Femur (tissue), 1 donor: ENCODE measurements at places on chromosomes 7 and 10.
A peak's percentile ranks its signal among the peaks of the same experiment; 100 is the strongest.

DNA sequence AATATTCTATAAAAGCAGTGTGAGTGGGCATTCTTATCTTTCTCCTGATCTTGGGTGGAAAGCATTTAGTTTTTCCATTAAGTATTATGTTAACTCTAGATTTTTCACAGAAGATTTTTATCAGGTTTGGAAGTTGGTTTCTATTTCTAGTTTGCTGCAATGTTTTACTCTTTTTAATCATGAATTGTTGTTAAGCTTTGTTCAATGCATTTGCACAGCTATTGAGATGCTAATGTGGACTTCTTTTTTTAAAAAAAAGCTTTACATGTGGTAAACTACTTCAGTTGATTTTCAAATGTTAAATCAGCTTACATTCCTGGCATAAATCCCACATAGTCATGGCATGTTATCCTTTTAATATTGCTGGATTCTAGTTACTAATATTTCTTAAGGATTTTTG lies 363.6 kb upstream of the NRP1 start:
- no peak for DNase-seq

DNA sequence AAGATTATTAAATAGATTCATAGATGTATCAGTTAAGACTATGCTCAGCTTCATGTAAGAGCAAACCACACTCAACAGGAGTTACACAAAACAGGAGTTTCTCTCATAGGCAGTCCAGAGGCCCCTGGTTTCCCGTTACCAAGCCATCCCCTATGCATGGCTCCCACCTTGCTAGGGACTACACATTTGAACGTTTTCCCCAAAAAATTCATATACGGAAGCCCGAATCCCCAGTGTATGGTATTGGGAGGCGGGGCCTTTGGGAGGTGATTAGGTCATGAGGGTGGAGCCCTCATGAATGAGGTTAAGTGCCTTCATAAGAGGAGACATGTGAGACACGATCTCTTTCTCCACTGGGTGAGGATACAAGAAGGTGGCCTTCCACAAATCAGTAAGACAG lies 29.1 kb downstream of the RSU1 start:
- no peak for DNase-seq

DNA sequence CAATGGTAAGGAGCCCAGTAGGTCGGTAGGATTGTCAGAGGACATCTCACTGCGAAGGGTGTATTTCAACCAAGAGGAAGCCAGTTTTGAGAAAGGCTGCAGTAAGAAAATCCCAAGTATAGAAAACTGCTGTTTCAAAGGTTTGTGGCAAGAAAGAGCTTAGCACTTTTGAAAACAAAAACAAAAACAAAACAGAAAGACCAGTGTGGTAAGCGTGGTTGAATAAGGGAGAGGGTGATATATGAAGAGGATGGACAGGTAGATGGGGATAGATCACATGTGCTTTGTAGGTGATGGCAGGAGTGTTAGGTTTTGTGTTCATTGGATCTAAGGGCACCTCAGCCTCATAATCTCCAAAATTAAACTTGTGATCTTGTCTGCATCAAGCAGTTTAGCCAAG lies 141.6 kb upstream of the WNT16 start:
- DNase-seq = no peak

- DNase-seq = no peak
These were observed 146.3 kb downstream of the NXPH1 start for GRCh38 chr7:8579661-8580194.

GRCh38 chr7:103680161-103681144 lies 234.4 kb upstream of the SLC26A5 start:
- no peak for DNase-seq

- DNase-seq = no peak
These were observed 60.2 kb downstream of the LRRC18 start for GRCh38 chr10:48879451-48879850.

DNA sequence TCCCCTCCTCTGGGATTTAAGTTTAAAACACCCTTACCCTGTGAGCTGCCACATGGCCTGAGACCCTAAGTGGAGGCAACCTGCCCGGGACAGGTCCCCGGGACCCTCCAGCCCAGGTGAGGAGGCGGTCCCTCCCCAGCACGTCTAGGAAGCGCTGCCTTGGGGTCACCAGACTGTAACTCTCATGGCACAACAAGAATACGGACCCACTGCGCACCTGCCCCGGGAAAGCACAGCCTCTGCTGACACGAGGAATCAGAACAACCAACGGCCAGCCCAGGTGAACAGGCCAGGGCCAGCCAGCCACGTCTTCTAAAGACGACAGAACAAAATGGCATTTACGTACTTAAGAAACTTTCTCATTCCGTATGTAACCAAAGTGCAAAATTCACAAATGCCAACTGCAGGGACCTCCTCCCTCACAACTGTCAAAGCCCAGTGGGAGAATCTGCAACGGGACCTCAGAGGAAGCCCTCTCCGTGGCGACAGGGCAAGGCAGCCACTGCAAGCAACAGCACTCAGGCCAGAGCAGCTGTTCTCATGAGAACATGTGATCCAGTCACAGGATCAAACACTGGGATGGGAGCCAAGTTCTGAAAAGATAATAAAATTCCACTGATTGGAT lies 208.4 kb downstream of the DIP2C start:
- DNase-seq = peak; percentile 28

DNA sequence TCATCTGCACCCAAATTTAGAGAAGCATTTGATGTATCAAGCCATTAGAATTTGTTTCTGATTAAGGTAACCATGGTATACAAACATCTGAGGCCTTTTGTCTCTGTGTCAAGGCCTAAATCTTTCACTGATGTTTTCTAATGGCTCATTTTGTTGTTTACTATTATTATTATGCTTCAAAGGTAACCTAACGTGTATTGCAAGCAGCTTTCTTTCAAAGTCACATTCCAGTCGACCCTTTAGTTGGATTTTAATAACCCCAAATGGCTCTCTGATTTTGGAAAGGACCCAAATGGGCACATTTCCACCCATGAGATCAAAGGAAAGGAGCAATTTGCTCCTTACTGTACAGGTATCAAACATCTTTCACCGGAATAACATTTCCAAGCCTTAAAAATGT lies 46.7 kb upstream of the WNT16 start:
- no peak for DNase-seq

DNA sequence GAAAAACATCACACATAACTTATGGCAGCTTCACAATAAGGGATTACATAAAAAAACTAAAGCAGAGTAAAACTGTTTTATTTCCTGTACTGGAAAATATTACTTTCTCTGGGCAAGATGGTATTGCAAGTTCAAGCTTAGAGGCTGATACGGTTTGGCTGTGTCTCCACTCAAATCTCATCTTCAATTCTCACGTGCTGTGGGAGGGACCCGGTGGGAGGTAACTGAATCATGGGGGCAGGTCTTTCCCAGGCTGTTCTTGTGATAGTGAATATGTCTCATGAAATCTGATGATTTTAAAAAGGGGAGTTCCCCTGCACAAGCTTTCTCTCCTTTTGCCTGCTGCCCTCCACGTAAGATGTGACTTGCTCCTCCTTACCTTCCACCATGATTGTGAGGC lies 5.1 kb upstream of the LRRC27 start:
- DNase-seq = no peak

DNA sequence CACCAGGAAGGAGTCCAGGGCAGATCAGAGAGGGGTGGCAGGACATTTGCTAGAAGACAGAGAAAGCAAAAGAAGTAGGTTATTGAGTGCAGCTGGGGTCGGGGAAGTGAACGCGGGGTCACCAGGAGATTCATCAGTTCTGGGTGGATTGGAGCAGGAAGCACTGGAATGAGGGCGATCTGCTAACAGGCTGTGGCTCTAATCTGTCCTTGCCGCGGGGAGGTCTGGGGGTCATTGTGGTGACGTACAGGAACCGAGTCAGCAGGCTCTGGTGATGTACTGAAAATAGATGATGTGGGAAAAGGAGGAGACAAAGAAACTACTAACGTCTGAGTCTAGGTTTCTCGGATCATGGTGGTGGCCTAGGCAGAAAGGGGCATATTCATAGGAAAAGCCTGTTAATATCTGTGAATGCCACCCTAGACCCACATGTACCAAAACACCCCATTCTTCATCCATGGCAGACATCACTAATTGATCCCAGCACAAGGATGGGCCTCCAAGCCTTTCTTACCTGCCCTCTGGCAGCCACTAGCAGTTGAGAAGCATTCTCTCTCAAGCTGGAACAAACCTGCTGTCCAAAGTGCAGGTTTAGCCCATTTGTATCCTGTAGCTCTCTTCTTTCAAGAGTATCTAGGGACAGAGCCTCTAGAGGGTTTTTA lies 134.5 kb downstream of the C10orf105 start:
- DNase-seq = no peak

GRCh38 chr7:12422554-12423320 lies 19.1 kb upstream of the VWDE start:
- DNase-seq = no peak

GRCh38 chr7:14389181-14389591 lies 399.7 kb upstream of the ETV1 start:
- no peak for DNase-seq

GRCh38 chr7:100603726-100604027 lies 1.5 kb downstream of the PCOLCE start:
- no peak for DNase-seq

DNA sequence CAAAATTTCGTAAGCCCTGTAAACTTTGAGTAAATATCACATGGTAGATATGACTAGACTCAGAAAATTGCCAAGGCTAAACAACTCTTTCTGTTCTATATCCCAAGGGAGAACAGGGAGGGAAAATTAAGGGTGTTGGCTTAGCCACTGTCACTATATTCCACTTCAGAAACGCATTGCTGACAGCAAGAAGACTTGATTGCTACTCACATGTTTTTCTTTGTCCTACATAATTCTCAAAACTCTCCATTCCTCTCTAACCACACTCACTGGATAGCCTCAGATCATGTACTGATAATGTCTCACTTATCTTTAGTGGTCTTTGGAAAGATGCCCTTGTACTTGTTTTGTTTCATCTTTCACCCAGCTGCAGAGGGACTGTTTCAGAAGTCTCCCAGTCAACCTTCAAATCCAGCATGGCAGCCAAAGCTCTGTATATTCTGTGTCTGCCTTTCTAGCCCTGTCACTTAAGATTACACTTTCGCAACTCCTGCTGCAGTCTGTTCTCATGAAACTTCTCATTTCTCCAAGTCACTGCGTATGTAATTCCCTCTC lies 582.4 kb upstream of the FZD8 start:
- DNase-seq = no peak

DNA sequence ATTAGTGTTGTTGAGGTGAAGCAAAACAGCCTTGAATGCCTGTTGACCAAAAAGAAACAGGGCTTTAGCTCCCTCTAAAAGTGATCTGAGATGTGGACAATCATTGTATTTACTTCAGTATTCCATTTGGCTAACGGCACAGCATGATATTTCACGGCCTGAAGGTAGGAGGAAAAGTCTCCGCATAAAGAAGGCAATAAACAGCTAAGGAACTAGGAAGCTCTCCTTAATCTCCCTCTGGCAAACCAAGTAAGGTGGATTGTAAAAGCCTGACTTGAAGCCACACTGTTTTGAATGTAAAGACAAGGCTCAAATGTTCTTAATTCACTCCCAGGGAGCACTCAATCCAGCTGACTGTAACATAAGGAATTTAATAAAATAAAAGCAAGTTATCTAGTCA lies 160.0 kb upstream of the ZNF804B start:
- DNase-seq = no peak

DNA sequence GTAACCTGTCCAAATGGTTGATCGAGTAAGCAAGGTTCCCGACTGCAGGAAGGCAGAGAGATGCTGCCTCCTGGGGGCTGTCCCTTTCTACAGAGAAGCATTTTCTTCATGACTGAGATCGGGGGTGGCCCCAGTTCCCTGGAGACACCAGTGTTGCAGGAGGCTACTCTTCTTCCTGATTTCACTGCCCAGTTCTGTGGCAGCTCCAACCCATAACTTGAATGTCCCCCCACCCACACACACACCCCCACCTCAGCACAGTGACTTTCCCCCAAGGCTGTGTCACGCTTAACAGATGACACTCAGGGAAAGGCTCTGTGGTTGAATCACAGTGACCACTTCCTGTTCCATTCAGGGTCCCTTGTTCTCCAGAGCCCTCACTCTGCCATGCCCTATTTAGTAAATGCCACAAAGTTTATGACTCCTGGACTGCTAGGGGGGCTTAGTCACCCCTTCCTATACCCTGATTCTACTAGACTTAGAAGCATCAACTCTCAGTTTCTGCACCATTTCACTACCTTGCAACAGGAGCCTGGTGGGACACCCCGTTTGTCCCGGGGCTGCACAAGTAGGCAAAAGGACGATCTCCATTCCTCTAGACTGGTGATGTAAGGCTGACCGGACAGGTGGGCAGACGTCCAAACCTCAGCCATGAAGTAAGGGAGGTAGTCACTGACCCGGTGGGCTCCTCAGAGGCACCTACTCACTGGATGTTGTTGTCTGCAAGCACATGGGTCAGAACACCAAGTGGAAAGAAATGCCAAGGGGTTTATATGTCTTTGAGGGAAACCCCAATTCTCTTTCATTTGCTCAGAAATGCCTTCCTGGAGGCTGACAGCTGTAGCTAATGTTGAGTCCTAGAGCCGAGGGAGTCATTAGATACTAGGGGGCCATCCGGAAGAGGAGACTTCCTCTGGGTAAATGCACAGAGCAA lies 31.3 kb upstream of the SMC3 start:
- no peak for DNase-seq

GRCh38 chr10:49081547-49082275 lies 33.6 kb downstream of the VSTM4 start:
- peak; percentile 59 for DNase-seq

GRCh38 chr7:33591490-33591889 lies 313.8 kb upstream of the BMPER start:
- no peak for DNase-seq

GRCh38 chr7:43557831-43558495 lies 24.9 kb upstream of the STK17A start:
- DNase-seq = no peak

DNA sequence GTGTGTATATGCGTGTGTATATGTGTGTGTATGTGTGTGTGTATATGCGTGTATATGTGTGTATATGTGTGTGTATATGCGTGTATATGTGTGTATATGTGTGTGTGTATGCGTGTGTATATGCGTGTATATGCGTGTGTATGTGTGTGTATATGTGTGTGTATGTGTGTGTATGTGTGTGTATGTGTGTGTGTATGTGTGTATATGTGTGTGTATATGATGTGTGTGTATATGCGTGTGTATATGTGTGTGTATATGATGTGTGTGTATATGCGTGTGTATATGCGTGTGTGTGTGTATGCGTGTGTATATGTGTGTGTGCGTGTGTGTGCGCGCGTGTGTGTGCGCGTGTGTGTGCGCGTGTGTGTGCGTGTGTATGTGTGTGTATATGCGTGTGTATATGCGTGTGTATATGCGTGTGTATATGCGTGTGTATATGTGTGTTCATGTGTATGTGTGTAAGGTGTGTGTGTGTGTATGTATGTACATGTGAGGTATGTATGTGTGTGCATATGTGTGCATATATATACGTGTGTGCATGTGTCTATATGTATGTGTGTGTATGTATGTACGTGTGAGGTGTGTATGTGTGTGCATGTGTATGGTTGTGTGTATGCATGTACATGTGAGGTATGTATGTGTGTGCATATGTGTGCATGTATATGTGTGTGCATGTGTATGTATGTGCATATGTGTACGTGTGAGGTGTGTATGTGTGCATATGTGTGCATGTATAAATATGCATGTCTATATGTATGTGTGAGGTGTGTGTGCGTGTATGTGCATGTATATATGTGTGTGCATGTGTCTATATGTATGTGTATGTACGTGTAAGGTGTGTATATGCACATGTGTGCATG lies 6.0 kb downstream of the UCN3 start:
- no peak for DNase-seq

GRCh38 chr10:34119456-34119855 lies 695.6 kb downstream of the PARD3 start:
- no peak for DNase-seq
